ENCODE measurements at places on chromosomes 3 and 15.

GRCh38 chr3:294096-294495 is 97.5 kb downstream of the CHL1 start:
- DNase-seq, result peak; percentile 52

DNA sequence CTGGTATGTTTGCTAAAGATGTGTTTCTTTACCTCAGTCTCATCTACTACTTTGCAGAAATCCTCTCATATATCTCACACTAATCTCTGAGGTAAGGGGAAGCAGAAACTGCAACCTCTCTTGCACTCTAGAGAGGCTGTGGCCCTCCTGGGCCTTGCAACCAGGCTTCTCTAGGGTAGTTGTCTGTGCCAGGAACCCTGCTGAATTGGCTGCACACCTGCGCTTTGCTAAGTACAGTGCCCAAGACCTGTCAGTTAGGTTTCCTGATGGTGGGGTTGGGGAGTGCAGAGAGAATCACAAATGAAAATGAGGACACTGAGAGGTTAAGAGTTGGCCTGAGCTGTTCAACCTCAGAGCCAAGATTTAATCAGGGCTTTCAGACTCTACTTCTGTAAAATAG is 117.2 kb upstream of the PLXNA1 start:
- no peak for DNase-seq

GRCh38 chr3:188697127-188697526 is 474.6 kb upstream of the TPRG1 start:
- DNase-seq, result no peak

DNA sequence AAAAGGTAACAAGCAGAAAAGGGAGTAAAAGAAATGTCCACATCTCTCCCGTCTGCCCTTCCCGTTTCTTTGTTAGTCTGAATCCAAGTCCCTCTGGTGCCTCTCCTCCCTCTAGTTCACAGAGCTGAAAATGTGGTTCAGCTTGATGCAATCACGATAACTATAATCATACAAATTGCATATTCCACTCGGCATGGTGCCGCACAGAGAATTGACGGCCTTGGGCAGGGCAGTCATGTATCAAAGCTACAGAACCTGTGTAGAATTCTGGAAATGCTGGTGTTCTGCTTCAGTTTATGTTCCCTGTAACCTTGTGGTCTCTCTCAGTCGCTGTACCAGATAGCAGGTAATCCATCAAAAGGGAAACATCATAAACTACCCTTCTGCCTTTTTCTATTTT is 562.9 kb upstream of the CBLB start:
- no peak for DNase-seq

DNA sequence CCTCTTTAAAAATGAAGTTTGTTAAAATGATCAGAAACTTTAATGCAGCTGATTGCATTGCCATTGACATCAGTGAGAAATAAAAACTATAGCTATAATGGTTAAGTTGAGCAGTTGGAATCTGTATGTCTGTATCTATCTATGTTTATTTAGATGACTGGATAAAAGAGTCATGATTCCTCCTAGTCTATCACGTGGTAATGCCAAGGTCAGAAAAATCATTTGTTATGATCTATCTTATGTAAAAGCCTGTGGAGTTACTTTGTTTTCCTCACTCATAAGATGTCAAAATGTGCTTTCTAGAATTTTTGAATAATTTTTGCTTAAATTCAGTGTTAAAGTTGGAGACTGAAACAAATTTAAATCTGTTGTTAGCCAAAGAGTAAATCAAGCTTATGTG is 63.3 kb downstream of the MBNL1 start:
- DNase-seq, result no peak

- DNase-seq, result no peak
Observed at GRCh38 chr3:70183781-70184504, 128.5 kb downstream of the MDFIC2 start.

GRCh38 chr3:167304077-167304476 is 76.0 kb downstream of the ZBBX start:
- DNase-seq, result no peak

GRCh38 chr3:11803977-11804892 is 42.5 kb downstream of the TAMM41 start:
- DNase-seq, result peak; percentile 46

DNA sequence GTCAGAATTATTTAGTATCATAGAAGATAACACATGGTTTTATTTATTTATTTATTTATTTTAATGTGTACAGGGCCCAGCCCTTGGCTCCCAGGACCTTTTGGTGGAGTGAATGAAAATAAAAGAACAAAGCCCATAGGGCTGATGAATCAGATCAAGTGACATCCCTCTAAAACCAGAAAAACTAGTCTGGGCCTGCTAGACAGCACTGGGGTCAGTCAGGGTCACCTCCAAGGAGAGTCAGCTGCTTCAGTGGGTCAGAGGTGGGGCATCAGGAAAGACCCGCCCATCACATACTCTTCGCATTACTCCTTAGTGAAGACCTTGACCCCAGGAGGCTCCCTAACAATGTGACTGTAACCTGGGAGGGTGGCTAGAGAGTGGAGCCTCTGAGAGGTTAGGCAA is 12.8 kb downstream of the PPCDC start:
- DNase-seq, result peak; percentile 57

GRCh38 chr3:4714045-4714444 is 220.9 kb downstream of the ITPR1 start:
- no peak for DNase-seq

- no peak for DNase-seq
Observed at GRCh38 chr3:23002836-23003732, 200.0 kb upstream of the UBE2E2 start.

GRCh38 chr3:195238081-195238571 is 32.8 kb downstream of the XXYLT1 start:
- no peak for DNase-seq

DNA sequence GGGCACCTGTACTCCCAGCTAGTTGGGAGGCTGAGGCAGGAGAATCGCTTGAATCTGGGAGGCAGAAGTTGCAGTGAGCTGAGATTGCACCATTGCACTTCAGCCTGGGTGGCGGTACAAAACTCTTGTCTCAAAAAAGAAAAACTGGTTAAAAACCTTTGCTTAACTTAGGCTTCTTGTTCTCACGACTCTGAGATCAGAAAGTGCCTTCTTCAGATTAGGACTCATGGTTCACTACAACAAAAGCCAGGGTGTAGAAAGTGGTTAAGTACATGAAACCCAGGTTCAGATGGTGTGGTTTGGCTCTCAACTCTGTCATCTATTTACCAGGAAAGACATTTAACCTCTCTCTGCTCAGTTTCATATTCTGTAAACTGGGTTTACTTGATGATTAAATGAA is 168.4 kb downstream of the TUSC7 start:
- DNase-seq, result no peak

- no peak for DNase-seq
Observed at GRCh38 chr15:74294010-74294409, 57.9 kb downstream of the CCDC33 start.

DNA sequence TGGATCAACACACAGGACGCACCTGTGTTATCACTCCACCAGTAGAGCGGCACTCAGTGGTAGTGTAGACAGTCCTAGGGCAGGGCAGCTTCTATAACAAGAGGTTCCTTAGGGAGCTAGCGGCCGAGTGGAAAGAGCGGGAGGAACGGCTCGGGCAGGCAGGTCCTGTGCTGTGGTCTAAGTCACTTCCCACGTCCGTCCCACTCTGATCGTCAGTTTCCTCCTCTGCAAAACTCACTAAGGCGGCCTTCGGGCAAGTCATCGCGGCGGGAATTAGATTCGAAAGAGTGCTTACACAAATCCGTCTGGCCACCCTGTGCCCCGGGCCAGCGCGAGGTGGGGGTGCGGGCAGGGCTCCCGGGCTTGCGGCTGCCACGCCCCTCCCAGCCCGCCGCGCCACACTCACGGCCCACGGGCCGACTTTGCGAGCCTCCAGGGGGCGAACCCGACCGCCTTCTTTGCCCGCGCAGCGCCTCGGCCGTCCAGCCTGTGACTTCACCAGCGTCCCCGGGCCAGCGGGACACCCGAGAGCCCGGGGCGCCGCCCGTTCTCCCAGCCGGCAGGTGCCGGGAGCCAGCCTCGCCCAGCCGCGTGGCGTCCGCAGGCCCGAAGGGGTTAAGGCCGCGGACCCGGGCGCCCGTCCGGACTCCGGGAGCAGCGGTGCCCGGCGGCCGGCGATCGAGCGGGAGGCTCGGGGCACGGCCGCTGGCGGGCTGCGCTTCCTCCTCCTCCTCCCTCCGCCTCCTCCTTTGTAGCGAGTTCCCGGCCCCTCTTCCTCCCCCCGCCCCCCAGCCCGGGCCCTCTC is 416 bp upstream of the CORO2B start:
- DNase-seq, result no peak

DNA sequence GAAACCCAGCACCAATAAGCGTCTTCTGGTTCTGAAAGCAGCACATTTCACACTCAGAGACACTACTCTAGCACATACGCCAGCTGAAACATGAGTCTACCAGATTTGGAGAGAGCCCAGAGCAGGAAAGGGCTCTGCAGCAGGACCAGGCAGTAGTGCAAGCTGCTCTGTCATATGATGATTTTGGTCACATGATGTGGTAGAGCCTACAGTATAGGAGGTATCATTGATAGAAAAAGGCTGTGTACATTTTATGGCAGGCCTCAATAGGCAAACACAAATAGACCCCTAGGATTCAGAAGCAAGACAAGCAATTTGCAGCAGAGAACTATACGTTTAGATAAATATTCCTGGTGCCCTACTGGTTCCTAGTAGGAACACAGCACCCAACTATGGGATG is 58.2 kb downstream of the QTRT2 start:
- DNase-seq, result no peak

- DNase-seq, result no peak
Observed at GRCh38 chr3:40653001-40653400, 128.2 kb downstream of the ZNF621 start.

GRCh38 chr3:73255609-73256029 is 194.2 kb downstream of the EBLN2 start:
- peak; percentile 44 for DNase-seq

GRCh38 chr3:37853691-37854413 is 7.8 kb upstream of the CTDSPL start:
- peak; percentile 98 for DNase-seq

DNA sequence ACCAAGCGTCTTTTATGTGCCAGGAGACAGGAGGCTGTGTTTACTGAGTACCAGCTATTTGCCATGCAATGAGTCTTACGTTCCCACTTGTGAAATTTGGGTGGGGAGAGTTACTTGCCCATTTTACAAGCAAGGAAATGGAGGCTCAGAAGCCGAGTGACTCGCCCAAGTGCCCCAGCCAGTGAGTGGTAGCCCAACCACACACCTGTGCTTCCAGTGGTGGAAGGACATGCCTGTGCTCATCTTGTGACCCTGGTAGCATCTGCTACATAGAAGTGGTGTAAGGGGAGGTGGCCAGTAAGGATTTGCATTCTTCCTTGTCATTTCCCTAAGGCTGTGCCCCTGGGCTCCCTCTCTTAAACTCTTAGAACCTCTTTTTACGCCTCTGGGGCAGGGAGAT is 49.3 kb downstream of the FBLN2 start:
- peak; percentile 45 for DNase-seq

DNA sequence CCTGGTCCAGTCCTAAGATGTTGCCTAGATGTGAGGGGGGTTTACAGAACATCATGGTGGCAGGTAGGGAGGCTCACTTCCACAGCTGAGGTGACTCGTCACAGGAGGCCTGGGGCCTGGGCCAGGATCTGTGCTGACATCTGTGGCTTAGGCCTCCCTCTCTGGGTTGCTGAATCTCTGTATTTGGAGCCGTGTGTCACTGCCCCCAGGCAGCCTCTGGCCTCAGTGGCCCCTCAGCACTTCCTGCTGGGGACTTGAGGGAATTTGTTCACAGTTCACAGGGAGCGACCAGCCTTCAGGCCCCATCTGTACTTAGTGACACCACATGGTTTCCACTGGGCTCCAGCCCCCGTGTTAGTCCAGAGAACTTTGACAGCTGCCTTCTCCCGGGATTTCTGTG is 41.7 kb upstream of the ADAMTSL3 start:
- DNase-seq, result no peak

- peak; percentile 19 for DNase-seq
Observed at GRCh38 chr3:68876112-68876713, 56.1 kb downstream of the TAFA4 start.

DNA sequence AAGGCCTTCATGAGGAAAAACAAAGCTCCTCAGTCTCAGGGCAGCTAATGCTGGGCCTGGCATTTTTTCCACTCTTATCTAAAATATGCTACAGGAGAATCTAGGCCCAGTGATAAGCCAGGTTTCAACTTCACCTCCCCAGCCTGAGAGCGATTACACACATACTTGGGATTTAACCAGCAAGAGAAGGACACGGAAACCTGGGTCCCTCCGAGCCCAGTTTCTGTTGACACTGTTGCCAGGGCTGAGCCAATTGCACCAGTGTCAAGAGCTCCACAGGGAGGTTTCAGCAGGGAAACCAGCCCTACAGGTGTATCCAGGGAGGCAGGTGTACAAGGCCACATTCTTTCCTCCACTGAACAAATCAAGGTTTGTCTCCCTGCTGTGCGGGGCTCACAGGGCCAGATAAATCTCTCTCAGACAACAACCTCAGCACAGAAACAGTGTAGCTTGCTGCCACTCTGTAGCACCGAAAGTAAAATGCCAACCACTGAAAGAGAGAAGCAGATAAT is 85.4 kb downstream of the MAGI1 start:
- no peak for DNase-seq

GRCh38 chr3:170909129-170909903 is 879 bp upstream of the EIF5A2 start:
- peak; percentile 60 for DNase-seq

- no peak for DNase-seq
Observed at GRCh38 chr15:68411343-68411675, 20.7 kb downstream of the ITGA11 start.

- no peak for DNase-seq
Observed at GRCh38 chr3:25728101-25728500, 55.1 kb downstream of the NGLY1 start.

All from keratinocyte (primary cell).